Activated T-helper 17 cell treated with anti-CD3 and anti-CD28 coated beads, Interleukin-2, amount 50 U/mL, for 72 hours (primary cell): ENCODE measurements at places on chromosomes 6 and 20. TPM values are rescaled to one million over a fixed set of nuclear protein-coding genes. Genes with fewer than 3 reads are reported as not detected.

OPN5 gene
- total RNA-seq, result not detected

PDYN gene
- total RNA-seq, result not detected

FAM209A gene
- 1.4 TPM for total RNA-seq

ME1 gene
- total RNA-seq, result 0.32 TPM

BPIFA1 gene
- total RNA-seq, result not detected

TREM2 gene
- total RNA-seq, result not detected

LY6G6D gene
- not detected for total RNA-seq

GRCh38 chr6:118865100-118865391 lies 28.9 kb upstream of the ASF1A start:
- ATAC-seq, result no peak

DNA sequence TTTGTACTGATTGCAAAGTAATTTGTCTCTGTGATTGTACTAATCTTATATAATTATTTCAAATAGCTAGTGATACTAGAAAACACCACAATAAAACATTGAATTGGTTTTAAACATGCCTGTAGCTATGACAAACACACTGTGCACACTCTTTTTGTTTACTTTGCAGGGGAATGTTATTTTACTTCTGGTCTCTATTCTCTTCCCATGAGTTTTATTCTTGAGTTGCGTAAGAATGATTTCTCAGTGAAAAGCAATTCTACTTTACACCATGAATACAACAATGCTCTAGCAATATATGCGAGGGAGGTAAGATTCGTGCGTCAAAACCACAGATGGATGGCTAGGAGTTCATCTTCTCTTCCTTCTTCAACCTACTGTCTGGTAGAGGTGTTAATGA lies 68.4 kb upstream of the PHACTR1 start:
- ATAC-seq, result no peak

DNA sequence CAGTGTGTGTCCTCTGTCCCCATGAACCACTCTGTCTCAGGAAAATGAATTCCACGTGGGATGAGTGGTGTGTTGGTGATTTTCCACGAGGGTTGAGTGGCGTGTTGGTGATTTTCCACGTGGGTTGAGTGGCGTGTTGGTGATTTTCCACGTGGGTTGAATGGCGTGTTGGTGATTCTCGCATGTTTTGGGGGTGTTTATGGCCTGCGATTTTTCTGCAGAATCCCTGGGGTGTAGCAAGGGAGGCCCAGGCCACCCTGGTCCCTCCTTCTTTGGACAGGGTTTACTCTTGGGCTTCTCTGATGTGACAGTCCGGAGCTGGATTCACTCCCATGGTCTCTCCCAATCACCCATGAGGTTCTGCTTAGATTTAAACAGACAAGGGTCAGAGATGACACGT lies 90.6 kb upstream of the FRMD1 start:
- ATAC-seq, result no peak

GRCh38 chr6:95545226-95545625 lies 32.1 kb upstream of the MANEA start:
- no peak for ATAC-seq

DNA sequence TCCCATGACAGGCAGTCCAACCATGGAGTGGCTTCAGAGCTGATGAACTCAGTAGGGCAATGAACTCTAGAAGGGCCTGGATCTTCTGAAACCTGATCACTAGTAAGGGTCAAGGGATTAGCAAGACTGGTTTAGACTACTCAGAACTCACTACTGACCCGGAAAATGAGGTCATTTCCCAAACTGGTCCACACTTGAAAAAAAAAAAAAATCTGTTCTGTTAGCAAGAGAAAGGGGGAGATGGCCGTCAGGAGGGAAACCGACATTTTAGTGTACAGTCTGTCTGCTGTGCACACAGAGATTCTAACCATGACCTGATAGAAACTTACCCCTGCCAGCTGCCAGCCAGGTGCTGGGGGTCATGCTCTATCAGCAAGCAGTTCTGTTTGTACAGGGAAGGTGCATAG lies 262.4 kb upstream of the AGPAT4 start:
- no peak for ATAC-seq

DNA sequence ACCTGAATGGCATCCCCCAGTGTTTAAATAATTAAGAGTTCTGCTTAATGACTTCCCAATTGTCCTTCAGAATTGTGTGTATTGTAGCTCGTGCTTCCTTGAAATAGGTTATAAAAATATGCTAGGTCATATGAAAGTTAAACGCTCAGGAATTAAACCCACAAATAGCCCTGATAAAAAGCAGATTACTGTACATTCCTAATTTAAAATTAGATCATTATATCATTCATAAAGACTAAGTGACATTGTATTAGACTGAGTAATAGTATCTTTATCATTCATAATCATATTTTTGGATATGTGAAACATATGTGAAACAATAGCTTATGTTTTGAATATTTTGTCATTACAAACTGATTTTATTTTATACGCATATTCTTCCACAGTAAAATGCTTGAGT lies 1706.7 kb downstream of the HACE1 start:
- ATAC-seq, result no peak

GRCh38 chr20:48155268-48155667 lies 370.0 kb upstream of the SULF2 start:
- ATAC-seq, result no peak

GRCh38 chr6:148830614-148831013 lies 83.8 kb downstream of the UST start:
- ATAC-seq, result peak; percentile 87

- ATAC-seq, result no peak
These were observed 40.1 kb upstream of the NNAT start for GRCh38 chr20:37480919-37481318.

- peak; percentile 87 for ATAC-seq
These were observed 8.1 kb downstream of the ASIP start for GRCh38 chr20:34249291-34249690.

GRCh38 chr6:37663019-37663810 lies 34.5 kb downstream of the MDGA1 start:
- no peak for ATAC-seq

DNA sequence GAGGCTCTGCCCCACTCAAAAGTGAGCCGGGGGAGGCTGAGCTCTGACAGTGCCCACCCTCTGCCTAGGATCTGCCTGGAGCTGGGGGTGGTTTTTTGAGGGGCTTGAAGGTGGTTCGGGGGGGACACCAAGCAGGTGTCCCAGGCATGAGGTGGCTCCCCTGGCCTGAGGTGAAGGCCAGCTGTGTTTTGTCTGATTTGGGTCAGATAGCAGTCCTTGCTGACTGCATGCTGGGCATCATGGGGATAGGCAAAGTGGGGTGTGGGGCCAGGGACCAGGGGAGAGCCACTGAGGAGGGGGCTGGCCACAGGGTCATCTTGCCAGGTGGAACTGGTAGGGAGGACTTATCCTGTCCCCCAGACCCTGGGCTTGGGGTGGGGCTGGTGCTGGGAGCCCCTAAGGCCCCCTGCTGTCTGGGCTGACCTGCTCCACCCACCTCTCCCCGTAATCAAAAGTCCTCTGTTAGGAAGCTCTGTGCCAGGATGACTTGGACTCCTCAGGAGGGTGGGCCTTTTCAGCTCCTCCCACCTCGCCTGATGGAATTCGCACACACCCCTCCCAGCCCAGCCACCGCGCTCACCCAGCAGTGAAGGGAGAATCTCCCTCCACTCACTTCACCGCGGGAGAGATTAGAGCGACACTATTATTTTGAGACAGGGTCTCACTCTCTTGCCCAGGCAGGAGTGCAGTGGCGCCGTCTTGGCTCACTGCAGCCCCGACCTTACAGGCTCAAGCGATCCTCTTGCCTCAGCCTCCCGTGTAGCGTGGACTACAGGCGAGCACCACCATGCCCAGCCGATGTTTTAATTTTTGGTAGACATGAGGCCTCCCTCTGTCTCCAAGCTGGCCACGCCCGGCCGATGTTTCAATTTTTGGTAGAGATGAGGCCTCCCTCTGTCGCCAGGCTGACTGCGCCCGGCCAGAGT lies 1.5 kb upstream of the COL9A3 start:
- ATAC-seq, result peak; percentile 8

DNA sequence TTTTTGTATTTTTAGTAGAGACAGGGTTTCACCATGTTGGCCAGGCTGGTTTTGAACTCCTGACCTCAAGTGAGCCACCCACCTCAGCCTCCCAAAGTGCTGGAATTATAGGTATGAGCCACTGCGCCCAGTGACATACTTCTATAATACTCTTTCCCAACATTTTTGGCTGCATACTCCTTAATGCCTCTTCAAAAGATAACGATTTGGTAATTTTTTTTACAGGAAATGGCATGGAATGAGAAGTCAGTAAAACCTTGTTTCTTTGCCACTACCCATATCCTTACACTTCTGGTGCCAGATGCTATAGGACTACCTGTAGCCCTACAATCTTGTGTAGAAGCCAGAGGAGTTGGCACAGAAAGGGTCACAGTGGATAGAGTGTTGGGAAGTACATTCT lies 41.4 kb upstream of the SGK1 start:
- ATAC-seq, result no peak

DNA sequence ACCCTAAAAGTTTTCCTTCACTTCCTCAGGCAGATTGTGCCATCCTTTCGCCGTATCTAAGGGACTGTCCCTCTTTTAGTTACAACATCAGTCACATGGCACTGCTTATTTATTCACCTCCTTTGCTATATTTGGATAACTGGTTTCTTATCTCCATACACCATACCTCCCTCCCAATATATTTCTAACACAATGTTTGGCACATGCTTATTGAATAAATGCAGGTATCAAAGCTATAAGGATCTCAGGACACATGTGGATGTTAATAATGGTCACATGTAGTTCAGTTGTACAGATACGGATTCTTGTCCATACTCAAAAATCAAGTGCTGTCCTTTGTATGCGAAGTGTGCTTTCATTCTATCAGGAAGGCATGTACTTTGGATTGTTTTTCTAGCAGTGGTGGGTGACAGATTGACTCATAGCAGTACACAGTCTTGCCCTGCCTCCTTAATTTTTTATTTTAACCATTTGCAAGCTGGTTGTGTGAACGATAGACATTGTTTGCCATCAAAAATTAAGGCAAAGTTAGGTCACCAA lies 407.1 kb upstream of the RUNX2 start:
- no peak for ATAC-seq

GRCh38 chr20:10573951-10574339 lies 99.9 kb downstream of the JAG1 start:
- no peak for ATAC-seq

DNA sequence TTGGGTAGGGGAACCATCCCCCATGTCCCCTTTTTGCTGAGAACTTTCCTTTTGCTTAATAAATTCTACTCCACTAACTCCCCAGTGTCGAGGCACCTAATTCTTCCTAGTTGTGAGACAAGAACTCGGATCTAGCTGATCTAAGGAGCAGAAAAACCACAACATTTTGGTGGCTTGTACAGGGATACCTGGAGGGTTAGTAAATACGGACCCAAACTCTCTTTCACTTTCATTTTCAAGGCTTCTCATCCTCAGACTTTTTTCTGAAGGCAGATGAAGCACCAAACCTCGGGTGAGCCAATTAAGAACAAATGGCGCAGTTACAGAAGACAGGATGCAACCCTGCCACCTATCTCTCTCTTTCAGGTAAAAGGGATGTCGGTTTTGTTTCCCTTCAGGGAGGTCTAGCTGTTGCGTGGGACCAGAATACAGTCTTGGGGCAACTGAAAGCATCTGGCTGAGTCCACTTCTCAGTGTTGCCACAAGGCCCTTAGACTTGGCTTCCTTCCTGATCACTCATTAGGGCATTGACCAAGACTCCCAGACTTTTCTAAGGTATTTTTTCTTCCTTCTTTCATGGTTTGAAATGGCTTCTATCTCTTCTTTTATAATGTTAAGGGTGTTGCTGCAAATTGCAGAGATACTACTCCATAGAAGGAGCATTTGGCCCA lies 11.1 kb upstream of the HTR1B start:
- ATAC-seq, result peak; percentile 28

DNA sequence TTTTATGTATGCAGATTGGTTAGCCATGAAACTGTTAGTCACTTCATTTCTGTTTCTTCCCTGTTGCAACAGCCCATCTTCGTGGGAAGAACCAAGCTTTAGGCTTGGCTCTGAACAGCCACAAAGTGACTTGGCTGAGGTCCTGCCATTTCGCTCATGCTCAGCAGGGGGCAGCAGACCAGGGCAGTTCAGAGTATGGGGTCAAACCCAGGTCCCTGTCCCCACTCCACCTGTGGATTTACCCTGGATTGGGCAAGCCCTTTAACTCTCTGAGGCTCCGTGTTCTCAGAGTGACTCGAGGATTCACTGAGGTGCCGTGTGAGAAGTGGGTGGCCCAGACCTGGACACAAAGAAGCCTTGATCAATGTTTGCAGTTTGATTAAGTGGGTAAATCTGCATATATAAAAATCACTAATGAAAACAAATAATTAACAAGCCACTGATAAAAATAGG lies 19.8 kb upstream of the MAP1LC3A start:
- peak; percentile 56 for ATAC-seq

- ATAC-seq, result no peak
These were observed 198.5 kb downstream of the TBXT start for GRCh38 chr6:165969184-165969583.

GRCh38 chr20:19929481-19930145 lies 87.5 kb upstream of the NAA20 start:
- ATAC-seq, result no peak

GRCh38 chr6:140677781-140678528 lies 1303.5 kb upstream of the CITED2 start:
- no peak for ATAC-seq
